ENCODE measurements at places on chromosomes 5 and 9. TPM values are rescaled to one million over a fixed set of nuclear protein-coding genes. Genes with fewer than 3 reads are reported as not detected.

TAF11L10 gene
- total RNA-seq, result not detected

EMB gene
- 12.7 TPM for total RNA-seq

VCAN gene
- 27.1 TPM for total RNA-seq

MEIKIN gene
- total RNA-seq, result not detected

IRX1 gene
- total RNA-seq, result not detected

C1QTNF2 gene
- not detected for total RNA-seq

SHOC1 gene
- total RNA-seq, result not detected

PCDHGB7 gene
- total RNA-seq, result not detected

CARD9 gene
- 0.98 TPM for total RNA-seq

NMUR2 gene
- not detected for total RNA-seq

FAM174A gene
- total RNA-seq, result 13.5 TPM

TLR4 gene
- total RNA-seq, result not detected

STKLD1 gene
- 1.1 TPM for total RNA-seq

SPAAR gene
- 2.6 TPM for total RNA-seq

PWWP2A gene
- 82.4 TPM for total RNA-seq

PALM2AKAP2 gene
- not detected for total RNA-seq

ADRB2 gene
- total RNA-seq, result not detected

PCBD2 gene
- total RNA-seq, result 4.0 TPM

CCNJL gene
- total RNA-seq, result 3.1 TPM

SLC45A2 gene
- 0.17 TPM for total RNA-seq

CARD6 gene
- not detected for total RNA-seq

SGCD gene
- not detected for total RNA-seq

SOWAHA gene
- total RNA-seq, result 0.78 TPM

PCDHGA10 gene
- total RNA-seq, result 0.31 TPM

PCDHGB2 gene
- 0.18 TPM for total RNA-seq

TAF11L14 gene
- total RNA-seq, result not detected

PPP3R2 gene
- not detected for total RNA-seq

HAVCR1 gene
- not detected for total RNA-seq

DENND4C gene
- 30.0 TPM for total RNA-seq

PDE6A gene
- not detected for total RNA-seq

NFX1 gene
- total RNA-seq, result 17.4 TPM

MCTP1 gene
- not detected for total RNA-seq

PHF24 gene
- not detected for total RNA-seq

IL4 gene
- total RNA-seq, result not detected

MRPL50 gene
- 36.4 TPM for total RNA-seq

ANXA2R gene
- total RNA-seq, result 0.49 TPM
